ENCODE measurements at places on chromosomes 13 and 19. TPM values are rescaled to one million over a fixed set of nuclear protein-coding genes. Genes with fewer than 3 reads are reported as not detected.
A peak's percentile ranks its signal among the peaks of the same experiment; 100 is the strongest.

DNA sequence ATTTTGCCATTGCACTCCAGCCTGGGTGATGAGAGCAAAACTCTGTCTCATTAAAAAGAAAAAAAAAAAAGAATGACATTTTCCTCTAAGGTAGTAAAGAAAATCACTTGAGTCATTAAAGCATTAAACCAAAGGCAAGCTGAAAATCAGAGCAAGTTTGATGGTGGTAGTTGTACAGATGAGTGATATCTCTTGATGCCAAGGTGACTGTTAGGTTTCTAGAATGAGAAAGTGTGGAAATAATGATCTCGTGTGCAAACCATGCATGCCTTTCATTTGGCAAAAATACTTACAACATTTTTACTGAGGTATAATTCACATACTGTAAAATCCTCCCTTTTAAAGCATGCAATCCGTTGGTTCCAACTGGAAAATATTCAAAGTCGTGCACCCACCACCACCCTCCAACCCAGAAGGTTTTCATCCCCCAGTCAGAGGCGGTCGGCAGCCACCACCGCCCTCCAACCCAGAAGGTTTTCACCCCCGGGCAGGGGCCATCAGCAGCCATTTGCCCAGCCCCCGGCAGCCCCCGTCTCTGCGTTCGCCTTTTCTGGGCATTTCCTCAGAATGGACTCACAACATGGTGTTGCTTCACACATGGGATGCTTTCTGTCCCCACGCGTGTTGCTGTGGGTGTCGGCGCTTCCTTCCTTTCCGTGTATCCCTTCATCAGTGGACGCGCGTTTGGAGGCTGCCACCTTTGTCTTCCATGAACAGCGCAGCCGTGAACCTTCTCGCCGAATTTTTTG lies 90.2 kb downstream of the ATP11A start:
- no peak for ATAC-seq

DNA sequence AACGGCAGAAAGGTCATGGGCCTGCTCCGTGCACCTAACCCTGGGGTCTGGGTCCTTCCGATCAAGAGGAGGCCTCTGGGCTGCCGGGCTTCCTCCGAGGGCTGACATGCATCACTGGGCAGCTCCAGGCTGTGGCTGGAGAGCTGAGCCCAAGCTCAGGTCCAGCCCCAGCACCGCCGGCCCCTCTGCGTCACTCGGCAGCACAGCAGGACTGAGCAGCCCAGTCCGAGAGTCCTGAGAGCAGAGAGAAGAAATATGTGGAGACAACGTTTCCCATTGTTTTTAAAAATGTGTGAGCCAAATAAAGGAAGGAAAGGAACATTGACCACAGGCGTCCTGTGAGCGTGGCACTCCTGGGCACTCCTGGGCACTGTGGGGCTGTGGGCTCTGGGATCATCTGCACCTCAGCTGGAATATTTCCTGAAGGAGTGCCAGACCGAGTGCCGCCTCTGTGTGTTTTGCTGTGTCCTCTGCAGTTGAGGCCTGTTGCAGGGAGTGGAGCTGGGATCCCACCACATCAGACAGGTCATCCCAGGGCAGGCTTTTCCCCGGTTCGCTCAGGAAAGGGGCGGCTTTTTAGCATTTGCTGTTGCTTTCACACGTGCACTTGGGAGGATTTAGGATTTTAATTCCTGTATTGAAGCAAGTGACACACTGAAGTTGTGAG lies 37.8 kb upstream of the TFDP1 start:
- ATAC-seq: peak; percentile 15

- no peak for ATAC-seq
Observed at GRCh38 chr13:112034846-112035245, 32.1 kb upstream of the SOX1 start.

GRCh38 chr19:1151917-1152587 lies 22.0 kb downstream of the SBNO2 start:
- ATAC-seq: no peak

DNA sequence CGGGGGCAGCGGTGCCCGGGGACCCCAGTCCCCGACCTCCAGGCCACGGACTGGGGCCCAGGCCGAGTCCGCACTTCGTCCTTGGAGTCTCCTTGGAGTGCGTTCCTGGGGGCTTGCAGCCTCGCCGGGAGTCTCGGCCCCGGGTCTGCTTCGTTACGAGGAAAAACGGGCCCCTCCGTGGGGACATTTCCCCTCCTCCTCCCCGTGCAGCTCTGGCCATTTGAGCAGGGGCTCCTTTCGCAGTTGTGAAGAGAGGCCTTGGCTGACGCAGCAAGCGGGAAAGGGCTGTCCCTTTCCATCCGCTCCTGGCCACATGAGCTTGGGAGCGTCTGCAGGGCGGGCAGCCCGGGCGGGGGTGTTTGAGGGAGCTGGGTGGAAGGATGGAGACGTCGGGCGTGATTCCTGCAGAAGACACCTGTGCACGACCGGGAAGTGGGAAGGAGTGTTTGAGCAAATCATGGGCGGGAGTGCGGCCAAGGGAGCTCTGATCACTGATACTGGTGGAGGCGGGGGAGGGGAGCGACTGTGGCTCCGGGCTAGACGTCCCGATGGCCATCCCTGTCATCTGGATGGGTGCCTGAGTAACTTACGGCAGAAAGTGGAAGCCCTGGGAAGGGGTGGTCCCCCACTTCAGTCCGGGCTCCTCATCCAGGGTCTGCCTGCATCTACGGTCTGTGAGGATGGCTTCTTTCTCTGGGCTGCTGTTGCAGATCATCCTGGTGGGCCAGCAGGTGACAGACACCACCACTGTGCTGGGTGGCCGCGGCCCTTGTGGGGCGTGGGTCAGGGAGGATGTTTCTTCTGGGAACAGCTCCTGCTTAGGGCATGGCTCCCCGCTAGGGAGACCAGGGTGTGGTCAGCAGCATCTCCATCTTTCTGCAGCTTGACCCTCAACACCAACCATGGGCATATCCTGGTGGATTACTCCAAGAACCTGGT lies 736 bp downstream of the GPI start:
- peak; percentile 22 for ATAC-seq

CDC42EP5 gene
- total RNA-seq: 18.2 TPM

Measured in esophagus mucosa (tissue), 1 donor.